C1 segment of cervical spinal cord (tissue), 14 donors: ENCODE measurements at places on chromosomes 11 and 22.
A peak's percentile ranks its signal among the peaks of the same experiment; 100 is the strongest.

- no peak for DNase-seq
Measured at GRCh38 chr11:13465909-13466371, 2.9 kb upstream of the BTBD10 start.

DNA sequence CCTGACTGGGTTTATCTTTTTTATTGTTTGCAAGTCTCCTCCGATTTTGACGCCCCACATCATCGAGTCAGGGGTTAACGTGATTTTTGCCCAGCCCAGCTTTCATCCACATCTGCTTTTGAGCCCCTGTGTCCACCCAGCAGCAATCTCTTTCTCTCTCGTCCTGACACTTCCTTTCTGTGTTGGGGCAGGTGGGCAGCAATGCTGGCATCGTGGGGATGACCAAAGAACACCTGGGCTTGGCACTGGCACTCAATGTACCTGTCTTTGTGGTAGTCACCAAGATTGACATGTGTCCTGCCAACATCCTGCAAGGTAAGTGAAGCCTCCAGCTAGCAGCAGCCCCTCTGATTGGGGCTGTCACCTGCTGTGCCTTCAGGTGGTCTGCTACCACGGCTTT is 15.8 kb downstream of the GTPBP1 start:
- DNase-seq: no peak

DNA sequence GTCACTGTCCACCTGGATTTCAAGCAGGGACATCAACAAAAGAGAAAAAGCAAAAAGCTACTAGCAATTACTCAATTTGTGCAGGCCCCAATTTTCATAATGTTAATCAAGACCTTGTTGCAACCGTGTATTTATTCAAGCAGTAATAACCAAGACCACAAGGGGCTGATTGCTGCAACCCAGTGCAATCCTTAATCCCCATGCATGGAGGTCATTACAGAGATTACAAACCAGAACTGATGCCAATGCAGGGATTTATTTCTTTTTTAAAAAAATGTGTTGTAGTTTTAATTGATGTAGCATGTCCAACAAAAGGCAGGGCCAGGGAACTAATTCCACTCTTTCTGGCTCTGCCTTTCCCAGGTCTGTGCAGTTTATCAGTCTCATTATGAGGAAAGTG is 18.4 kb downstream of the TECTA start:
- no peak for DNase-seq

DNA sequence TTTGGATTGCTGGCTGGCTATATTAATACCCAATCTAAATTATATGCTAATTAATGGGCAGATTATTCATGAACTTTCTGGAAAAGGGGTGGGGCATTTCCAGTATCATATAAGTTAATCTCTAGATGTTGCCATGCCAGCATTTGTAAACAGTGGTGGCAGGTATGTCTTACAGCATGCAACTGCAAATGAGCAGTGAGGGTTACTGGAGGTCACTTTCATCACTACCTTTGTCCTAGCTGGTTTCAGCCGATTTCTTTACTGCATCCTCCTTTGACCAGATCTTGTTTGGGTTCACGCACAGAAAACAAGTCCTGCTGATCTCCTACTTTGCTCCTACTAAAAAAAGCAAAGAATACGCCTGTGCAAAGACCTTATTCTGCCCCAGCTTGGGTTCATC is 89.1 kb upstream of the USP47 start:
- DNase-seq: no peak

GRCh38 chr11:121226415-121227263 is 65.9 kb upstream of the SC5D start:
- DNase-seq: no peak

- no peak for DNase-seq
Measured at GRCh38 chr22:45179276-45180049, 15.7 kb downstream of the NUP50 start.

DNA sequence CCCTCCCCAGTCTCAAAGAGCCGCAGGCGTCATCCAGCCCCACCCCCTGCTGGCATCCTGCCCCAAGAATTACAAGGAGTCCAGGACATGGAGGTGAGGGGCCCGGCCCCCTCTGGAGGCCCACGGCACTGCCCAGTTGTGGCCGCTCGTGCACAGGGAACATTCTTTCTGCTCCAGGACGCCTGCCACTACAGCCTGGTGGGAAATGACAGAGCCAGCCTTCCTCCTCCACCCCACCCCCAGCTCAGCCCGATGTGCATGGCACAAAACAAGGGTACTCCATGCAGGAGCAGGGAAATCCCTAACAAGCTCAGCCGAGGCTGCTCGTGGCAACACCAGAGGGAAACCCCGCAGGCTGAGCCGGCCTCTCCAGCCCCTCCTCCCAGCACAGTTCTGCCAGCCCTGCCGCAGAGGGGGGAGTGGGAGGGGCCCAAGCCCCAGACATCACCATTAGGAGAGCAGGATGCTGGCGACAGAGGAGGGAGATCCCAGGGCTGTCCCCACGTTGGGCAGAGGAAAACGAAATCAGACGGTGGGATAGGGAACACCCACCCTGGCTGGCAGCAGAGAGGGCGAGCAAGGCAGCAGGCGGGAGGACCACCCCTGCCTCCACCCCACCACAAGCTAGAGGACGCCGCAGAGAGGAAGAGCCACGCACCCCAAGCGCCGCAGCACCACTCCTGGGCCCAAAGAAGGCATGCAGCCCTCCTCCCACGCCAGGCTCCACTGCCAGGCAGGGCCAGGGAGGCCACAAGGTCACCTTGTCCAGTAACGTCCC is 10.0 kb downstream of the IGSF9B start:
- no peak for DNase-seq

DNA sequence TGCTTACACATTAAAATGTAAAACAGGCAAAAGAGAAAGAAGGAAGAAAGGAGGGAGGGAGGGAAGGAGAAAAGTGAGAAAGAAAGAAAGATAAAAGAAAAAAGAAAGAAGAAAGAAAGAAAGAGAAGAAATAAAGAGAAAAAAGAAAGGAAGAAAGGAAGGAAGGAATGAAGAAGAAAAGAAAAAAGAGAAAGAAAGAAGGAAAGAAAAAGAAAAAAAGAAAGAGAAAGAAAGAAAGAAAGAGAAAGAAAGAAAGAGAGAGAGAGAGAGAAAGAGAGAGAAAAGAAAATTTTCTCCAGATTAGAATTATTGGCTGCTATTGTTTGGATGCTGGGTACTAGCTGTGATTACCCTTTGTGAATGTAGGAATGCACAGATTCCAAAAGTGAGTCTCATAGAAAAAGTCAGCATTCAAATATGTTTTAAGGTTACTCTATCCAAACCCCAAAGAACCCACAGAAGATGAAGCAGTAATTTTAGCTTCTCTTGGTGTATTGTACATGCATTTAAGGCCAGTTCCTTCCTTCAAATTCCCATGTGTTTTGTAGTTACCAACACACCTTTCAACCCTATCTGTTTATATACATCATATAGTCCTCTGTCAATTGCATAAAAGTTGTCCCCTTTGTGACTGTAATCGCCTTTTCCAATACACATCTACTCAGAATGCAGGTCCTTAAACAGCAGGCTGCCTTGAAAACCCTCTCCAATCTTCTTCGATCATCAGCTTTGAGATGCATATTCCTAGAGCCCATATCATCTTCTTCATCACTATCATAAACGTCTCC is 789 bp upstream of the FAM111A start:
- DNase-seq: no peak

DNA sequence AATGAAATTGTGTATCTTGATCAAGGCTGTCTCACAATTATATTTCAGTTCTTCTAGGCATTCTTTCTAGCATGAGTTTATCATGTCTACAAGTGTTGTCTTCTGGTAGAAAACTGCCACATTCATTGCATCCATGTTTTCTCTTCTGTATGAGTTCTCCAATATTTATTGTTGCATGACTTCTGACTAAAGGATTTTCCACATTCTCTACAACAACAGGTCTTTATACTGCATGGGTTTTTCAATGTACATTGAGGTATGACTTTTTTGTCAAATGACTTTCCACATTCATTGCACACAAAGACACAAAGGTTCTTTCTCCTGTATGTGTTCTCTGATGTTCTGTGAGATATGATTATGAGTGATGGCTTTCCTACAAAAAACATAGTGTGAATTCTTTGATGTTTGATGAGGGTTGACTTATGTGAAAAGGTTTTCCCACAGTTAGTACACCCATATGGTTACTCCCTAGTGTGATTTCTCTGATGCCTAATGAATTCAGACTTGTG is 890.6 kb upstream of the CNTN5 start:
- DNase-seq: no peak

DNA sequence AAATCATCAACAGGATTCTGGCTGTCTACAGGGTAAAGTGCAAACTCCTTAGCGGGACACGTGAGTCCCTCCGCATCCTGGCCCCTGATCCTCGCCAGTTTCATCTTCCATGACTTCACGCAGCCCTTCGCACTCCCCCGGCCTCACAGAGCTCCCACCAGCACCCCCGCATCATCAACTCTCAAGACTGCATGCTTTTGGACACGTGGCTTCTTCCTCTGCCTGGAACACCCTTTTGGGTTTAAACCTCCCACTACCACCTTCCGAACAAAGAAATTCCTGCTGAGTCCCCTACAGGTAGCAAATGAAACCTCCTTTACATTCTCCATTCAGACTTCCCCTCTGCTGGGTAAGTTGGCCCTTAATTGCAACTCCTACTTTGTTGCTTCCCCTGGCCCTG is 12.6 kb upstream of the EIF3M start:
- no peak for DNase-seq

DNA sequence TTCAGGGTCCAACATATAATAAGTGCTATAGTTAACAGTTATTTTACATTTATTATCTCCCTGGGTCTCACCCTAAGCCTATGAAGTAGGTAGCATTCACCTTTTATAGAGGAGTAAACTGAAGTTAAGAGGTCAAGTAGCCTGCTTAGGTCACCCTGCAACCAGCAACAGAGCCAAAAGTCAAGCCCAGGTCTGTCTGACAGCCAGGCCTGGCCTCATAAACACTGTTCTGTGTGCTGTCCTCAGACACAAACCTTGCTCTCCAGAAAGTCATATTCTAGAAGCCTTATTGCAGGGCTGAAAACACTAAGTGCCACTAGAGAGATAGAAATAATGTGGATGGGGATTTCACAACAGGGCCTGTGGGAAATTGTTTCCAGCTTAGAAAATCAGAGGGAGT is 59.3 kb downstream of the BDNF start:
- no peak for DNase-seq

GRCh38 chr22:36221799-36222751 is 17.3 kb downstream of the APOL2 start:
- peak; percentile 13 for DNase-seq

- DNase-seq: no peak
Measured at GRCh38 chr11:122851366-122851966, 13.2 kb downstream of the CRTAM start.

- DNase-seq: no peak
Measured at GRCh38 chr22:40450616-40451015, 80.2 kb downstream of the SGSM3 start.

DNA sequence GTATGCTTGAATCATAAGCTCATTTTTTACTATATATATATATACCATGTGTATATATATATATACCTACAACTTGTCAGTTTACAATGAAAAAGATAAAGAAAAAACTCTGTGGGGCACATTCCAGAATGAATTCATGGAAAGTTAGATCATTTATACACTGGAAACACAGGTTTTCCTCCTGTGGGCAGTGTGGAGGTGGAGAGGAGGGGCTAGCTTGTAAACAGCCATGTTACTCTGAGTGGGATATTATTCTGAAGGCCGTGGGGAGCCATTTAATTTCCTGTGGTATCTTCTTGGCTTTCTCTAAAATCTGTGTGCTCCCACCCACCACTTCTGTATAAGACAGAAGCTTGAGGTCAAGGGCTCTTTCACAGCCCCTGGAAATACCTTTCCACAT is 273.4 kb upstream of the MTNR1B start:
- DNase-seq: no peak

DNA sequence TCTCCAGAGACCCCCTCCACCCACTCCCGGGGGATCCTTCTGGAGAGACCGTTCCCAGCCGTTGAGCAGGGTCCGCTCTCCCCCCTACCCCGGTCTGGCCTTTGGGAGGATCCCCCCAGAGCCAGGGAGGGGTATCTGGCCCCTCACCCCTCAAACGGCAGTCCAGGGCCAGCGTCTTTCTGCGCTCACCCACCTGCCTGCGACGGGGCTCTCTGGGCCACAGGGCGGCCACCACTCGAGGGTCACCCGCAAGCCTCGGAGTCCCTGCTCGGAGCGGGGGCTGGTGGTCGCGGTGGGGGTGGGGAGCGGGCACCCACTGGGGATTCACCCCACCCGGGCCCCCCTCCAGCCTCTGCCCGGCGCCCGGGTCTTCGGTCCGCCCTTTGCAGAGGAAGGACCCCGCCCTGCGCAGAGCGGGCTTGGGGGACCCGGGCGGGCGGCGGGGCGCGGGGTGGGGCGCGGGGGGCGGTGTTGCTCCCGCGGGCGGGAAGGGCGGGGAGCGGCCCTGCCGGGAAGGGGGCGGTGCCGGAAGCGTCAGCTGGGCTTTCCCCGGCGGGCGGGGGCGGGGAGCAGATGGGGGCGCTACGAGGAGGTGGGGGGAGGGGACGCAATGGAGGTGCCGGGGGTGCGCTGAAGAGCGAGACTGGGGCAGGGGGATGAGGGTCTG is 16.6 kb downstream of the CRELD2 start:
- peak; percentile 36 for DNase-seq

- DNase-seq: no peak
Measured at GRCh38 chr11:60029015-60029632, 11.1 kb upstream of the OOSP2 start.

DNA sequence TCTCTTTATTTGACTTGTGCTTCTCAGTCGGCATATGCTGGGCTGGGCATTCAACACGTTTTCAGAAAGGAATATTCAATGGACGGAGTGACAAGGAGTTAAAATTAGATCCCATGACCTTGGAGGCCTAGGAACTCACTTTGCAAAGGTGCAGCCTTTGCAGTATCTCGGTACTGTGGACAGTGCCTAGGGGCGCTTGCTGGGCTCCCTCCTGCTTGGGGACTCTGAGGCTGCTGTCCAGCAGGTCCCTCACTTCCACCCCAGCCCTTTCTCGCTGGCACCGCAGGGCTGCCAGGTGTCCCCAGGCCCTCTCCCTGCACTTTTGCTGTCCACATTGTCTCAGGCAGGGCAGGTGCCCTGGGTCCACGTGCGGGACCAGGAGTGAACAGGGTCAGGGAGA is 255.5 kb upstream of the B3GAT1 start:
- DNase-seq: no peak

DNA sequence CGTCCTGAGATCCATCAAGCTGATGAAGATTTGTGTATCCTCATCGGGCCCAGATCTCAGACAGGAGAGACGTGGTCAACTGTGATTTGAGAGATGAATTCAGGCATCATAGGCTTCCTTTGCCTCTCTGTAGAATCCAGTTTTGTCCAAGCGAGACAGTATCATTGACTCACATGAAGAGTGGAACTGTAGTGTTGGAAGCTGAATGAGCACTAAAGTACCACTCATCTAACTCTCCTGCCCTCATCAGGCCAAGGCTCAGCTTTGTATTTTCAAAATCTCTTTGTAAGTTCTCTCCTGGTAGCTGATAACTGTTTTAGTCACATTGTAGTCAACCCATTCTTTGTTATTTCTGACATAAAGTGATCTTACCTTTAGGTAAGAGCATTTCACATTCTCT is 85.1 kb downstream of the KIRREL3 start:
- no peak for DNase-seq

GRCh38 chr11:35518766-35519165 is 6.7 kb downstream of the PAMR1 start:
- no peak for DNase-seq

- DNase-seq: no peak
Measured at GRCh38 chr11:70616938-70617654, 218.8 kb downstream of the CTTN start.

GRCh38 chr22:44550711-44551491 is 52.9 kb upstream of the RTL6 start:
- DNase-seq: no peak

- DNase-seq: no peak
Measured at GRCh38 chr11:22730319-22730718, 63.9 kb downstream of the GAS2 start.
